ENCODE measurements at places on chromosomes 13 and 19.

GRCh38 chr19:2387367-2388288 is 27.6 kb downstream of the TMPRSS9 start:
- DNase-seq, result no peak

DNA sequence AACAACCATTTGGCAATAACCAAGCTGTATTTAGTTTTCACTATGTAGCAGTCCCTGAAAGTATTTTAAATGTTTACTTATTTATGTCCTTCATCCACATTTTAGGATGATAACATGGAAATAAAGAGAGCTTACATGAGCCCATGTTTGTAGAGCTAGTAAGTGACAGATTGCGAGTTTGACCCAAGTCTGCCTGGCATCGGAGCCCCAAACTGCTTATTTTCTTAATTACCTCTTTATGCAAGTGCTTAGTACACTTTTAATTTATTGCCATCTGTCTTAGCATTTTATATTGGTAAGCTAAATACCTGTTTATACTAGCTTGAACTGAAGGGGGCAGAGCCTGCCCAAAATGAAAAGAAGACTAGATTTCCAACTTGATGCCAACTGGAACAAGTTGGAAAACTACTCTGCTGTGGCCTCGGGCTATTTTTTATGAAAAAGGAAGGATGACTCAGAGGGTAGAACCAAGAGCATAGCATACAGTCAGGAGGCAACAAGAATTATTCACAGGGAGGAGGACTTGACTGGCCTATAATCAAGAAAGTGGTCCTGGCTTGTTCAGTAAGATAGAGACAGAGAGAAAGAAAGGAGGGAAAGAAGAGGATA is 150.2 kb downstream of the NDFIP2 start:
- peak; percentile 92 for DNase-seq

- DNase-seq, result no peak
Measured at GRCh38 chr13:27472941-27473340, 22.6 kb upstream of the MTIF3 start.

GRCh38 chr19:47414469-47414868 is 4.9 kb downstream of the MEIS3 start:
- DNase-seq, result peak; percentile 58

DNA sequence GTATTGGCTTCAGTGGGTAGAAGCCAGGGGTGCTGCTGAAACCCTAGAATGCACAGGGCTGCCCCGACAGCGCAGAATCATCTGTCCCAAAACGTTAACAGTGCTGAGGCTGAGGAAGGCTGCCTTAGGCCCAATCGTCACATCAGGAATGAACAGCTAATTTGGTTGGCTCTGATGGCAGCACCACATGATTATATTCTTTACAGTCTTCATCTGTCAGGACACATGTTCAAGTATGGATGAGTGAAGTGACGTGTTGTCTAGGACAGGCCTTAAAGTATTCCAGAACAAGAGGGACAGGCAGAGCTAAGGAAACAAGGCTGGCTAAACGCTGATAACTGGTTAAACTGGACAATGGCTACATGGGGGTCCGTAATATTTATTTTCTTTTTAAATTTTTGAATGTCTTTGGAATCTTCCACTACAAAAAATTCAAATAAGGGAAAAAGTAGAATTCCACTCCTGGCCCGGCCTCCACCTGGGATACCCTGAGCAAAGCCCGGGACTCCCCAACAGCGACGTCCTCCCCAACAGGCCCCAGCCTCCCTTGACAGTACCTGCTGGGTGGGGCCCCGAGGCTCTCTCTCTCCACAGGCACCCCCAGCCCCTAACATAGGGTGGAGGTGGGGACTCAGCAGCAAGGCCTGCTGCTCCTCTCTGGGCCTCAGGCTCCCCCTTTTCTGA is 14.8 kb upstream of the CCNP start:
- DNase-seq, result no peak

DNA sequence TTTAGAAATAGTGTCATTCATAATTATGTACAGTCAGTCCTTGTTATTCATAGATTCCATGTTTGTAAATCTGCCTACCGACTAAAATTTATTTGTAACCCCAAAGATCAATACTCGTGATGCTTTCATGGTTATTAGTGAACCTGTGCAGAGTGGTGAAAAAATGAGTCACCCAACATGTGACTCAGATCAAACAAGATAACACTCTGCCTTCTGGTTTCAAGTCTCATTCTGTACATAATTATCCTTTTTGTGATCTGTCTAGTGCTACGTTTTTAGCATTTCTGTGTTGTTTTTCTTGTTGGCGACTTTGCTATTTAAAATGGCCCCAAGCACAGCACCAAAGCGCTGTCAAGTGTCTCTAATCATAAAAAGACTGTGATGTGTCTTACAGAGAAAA is 274.7 kb downstream of the SUCLA2 start:
- DNase-seq, result no peak

- DNase-seq, result peak; percentile 60
Measured at GRCh38 chr13:107644136-107644535, 571.2 kb downstream of the LIG4 start.

DNA sequence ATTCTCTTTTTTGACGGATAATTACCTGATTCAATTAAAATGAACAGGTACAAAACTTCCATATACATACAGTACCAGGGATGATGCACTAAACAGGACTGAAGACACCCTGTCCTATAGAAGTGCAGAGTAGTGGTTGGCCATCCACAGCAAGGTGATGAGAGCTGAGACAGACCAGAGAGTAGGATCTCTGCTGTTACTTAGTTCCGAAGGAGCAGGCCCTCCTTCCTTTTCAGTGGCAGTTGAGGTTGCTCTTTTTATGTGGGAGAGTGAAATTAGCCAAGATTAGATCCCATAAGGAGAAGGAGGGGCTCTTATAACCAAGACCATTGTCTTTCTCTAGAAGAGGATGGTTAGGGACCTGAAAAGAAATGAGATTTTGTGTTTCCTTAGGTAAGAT is 4.0 kb downstream of the PDS5B start:
- no peak for DNase-seq

DNA sequence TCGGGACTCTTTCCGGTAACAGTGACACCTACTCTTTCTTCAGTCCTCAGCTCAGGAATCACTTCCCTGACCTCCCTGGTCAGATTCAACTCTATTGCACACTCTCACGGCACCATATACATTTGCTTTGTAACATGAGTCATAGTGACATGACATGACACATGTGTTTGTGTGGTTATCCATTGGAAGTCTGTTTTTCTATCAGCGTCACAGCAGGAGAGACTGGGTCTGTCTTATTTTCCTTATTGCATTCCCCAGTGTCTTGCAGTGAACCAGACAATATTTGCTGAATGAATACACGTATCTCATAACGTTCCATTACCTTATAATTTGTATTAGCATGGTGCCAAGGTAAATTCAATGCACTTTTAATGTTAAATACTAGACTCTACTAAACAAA is 102.0 kb downstream of the DCLK1 start:
- peak; percentile 93 for DNase-seq

DNA sequence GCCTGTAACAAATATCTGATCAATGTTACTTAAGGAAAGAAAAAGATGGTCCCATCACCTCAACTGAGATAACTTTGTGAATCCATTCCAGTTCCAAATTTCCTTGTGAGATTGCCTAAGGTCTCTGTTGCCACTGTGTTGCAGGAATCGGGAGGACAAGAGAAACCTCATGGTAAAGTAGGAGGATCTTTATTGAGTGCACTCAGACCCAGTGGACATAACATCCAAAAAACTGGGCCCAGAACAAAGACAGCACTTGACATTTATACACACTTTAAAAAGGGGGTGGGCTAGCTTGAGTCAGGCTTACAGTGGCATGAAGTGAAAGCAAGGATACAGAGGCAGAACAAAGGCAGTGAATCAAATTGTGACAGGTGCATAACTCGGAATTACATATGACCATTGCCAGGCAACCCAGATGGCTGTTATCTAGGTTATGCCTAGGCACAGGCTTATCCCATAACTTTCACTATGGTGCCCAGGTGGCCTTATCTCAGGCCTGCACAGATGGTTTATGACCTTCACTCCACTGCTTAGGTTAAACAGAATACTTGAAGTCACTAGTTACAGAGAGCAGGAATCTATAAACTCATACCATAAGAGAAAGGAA is 459.4 kb upstream of the PCDH20 start:
- no peak for DNase-seq

DNA sequence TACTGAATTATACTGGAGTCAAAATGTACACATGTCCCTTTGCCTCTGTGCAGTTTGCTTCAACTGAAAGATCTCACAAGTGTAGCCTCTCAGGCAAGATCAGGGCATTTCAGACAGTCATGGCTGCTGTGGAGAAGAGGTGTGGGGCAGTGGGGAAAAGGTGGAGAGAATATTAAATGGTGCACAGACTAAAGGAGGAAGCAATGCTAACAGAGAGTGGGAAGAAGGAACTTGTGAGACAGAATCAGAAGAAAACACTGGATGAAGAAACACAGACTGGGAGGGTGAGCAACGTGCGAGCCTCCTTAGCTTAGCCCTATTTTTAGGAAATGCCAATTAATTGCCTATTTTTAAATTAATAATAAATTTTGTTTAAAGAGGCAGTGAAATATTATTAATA is 49.6 kb upstream of the RAP2A start:
- DNase-seq, result no peak

DNA sequence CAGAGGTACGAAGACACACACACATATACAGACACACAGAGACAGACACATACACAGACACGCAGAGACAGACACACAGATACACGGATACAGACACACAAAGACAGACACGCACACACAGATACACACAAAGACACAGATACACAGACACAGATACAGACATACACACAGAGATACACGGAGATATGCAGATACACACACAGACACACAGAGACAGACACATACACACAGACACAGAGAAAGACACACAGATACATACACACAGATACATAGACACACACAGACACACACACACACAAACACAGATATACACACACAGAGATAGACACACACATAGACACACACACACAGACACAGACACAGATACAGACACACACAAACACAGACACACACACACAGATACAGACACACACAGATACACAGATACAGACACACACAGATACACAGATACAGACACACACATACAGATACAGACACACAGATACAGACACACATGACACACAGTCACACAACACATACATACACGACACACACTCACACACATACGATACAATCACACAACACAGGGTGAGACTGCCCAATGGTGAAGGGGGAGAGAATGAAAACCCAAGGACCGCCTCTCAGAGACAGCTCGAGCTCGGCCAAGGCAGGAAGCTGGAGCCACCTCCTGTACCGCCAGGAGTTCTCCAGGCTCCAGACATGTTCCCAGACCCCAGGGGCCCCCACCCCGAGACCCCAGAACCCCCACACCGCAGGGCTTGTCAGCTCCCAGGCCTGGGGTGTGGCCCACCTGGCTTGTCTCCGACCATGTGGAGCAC is 8.8 kb upstream of the CCER2 start:
- DNase-seq, result no peak

- no peak for DNase-seq
Measured at GRCh38 chr19:18274219-18274780, at the start of gene IQCN. Gene IQCN, minus strand, starts transcription at chr19:18274452. Its CDS starts 4,974 bp downstream, at chr19:18269478.

DNA sequence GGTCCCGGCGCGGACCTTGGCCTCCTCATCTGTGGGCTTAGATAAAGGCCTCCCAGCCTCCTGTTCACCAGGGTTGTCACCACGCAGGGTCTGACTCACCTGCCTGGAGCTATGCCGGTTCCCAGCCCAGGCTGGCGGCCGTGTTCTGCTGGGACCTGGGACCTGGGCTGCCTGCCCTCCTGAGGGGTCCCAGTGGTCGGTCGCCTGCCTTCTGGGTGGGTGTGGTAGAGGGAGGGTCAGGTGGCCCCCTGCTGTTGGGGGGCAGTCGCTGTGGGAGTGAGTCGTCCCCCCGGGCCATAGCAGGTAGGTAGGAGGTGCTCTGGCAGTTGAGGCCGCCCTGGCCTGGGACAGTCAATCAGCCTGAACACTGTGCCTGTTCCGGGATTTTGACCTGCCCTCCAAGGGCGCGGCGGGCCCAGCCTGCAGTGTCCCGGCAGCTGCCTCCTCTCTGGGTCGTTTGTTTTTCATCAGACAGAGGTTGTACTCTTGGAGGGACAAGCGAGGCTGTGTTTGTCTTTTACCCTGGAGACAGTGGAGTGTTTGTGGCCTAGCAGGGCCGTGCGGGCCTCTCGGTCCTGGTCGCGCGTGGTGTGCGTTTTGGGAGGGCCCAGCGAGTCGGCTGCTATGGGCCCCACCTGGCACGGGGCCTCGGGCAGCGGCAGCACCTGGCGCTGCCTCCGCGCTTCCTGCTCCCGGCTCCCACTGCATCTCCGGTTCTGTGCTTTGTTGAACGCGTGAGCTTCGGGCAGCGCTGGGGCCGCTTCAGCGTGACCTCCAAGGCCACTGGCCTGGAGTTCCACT is 2.6 kb downstream of the ADAT3 start:
- DNase-seq, result no peak

DNA sequence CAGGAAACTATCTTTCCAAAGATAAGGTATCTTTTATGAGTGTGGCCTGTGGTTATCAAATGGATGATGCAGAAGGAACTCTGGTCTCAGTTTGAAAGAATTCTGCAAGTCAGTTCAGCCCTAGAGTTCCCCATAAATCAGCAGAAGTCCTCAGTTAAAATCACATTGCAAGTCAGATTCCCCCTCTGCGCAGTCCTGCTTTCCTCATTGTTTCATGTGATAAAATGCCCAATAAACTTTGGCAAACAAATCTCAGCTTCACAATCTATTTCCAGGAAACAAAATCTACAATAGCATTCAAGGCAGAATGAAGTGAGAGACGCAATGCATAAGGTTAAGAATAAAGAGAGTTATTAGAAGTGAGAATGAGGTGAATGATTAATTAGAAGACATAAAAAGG is 216.3 kb upstream of the KLHL1 start:
- no peak for DNase-seq

DNA sequence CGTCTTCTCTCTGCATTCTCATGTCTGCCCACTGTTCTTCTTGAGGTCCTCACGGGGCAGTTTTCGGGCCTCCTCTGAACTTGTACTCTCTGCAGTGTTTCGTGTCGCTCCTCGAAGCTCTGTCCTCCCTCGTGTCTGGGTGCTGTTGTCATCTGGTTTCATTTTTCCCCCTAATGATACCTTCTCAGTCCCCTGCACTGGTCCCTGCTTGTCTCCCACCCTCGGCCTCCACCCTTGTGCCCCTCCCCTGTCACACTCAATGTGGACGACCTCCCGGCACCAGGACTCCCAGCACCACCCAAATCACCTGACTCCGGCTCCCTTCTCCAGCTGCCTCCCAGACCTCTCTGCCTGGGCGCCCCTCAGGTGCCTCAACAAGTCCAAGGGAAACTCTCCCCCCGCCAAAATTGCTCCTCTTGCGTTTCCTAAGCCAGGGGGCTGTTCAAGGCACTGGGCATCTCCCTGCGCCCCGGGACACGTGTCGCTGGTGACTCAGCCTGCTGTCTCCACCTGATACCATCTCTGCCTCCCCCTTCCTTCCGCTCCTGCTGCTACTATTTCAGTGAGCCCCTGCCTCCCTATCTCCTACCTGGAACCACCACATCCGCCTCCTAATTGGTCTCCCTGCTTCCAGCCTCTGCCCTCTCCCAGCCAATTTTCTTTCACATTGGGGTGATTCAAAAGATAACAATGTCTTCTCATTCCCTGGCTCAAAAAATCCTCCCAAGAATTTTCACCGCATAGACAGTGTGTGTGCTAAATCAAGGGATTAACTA is 49.5 kb downstream of the RFX2 start:
- no peak for DNase-seq

Measured in NCI-H69 (cell line).